ENCODE measurements at places on chromosomes 4 and X.

DNA sequence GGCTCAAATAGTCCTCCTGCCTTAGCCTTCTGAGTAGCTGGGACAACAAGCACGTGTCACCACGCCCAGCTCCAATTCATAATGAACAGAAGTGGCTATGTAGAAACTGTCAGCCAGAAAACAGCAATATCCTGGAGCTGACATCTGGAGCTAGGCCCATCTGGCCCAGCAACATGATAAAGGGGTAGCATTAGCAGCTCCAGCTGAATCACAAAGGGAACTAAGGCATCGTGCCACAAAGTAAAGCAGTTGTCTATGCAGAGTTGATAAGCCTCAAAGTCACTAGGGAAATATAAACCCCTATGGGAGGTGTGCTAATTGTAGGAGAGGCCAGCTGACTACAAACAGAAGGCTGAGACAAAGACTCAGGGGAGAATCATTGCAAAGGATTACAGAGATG lies 270.5 kb upstream of the GPC4 start:
- no peak for DNase-seq

DNA sequence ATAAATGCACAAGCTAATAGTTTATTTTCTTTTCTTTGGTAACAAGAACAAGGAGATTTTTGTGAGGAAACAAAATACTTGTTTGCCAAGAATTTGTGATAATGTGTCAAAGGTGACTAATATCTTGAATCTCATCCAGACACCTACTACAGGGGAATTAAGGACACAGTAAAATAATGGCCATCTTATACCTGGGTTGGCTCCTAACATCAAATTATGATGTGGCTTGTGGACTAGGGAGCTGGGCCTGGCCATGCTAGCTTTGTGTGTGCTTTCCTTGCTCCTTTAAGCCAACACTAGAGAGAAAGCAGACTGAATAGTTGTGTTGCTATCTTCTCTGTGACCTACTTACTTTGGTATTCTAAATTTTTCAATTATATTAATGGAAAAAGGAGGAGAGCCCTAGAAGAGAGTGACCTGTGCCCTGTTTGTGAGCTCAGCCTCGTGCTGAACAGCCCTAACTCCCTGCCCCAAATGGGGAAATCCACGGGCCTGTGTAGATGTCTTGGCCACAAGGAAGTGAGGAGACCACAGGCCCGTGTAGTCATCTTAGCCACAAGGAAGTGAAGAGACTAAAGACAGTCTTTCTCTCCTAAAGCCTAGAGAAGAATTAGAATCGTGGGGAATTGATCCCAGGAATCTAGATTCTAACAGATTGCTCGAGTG lies 23.3 kb downstream of the ARHGAP24 start:
- DNase-seq: no peak

- DNase-seq: no peak
These were observed 75.7 kb downstream of the SH2D1A start for GRCh38 chrX:124421898-124422655.

DNA sequence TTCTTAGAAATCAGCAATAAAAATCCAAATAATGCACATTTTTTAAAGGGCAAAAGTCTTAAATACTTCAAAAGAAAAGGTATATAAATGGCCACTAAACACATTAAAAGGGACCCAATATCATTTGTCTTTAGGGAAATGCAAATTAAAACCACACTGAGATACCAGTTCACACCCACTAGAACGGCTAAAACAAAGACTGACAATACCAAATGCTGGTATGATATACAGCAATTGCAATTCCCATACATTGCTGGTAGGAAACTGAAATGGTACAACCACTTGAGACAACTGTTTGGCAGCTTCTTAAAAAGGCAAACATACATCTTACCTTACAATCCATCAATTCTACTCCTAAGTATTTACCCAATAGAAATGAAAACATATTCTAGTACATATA lies 33.7 kb downstream of the CAMK2D start:
- DNase-seq: no peak

DNA sequence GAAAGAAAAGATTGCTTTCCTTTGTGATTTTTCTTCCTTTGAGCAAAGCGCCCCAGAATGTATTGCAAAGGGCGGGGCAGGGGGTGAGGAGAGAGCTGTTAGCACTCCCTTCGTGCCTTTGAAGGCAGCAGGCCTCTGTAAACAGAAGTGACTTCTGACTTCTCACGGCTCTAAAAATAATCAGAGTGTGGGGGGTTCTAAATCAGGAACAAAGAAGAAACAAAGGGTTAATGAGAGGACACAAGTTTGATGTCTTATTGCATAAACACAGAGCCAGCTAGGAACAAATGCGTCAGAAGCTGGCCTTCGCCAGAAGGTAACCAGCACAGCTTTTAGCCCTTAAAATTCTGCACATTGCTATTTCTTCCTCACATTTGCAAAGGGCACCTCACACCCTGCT lies 626.2 kb downstream of the MID1IP1 start:
- DNase-seq: no peak
